Natural killer cell treated with Interleukin-12 subunit alpha and Interleukin-12 subunit beta and Interleukin-15 and Interleukin-18, amount 100 ng/mL, for 72 hours (primary cell): ENCODE measurements at places on chromosomes 1 and 21.

GRCh38 chr1:237478842-237479241, 411.9 kb downstream of the ZP4 start:
- H3K27ac ChIP-seq = no peak overlapping the region
- DNase-seq = no peak
- no peaks in the 10 kb centered on the region for H3K4me1 ChIP-seq
- no peaks in the 10 kb centered on the region for H3K27me3 ChIP-seq
- H3K4me3 ChIP-seq = no peak overlapping the region
- H3K36me3 ChIP-seq = no peaks in the 10 kb centered on the region

DNA sequence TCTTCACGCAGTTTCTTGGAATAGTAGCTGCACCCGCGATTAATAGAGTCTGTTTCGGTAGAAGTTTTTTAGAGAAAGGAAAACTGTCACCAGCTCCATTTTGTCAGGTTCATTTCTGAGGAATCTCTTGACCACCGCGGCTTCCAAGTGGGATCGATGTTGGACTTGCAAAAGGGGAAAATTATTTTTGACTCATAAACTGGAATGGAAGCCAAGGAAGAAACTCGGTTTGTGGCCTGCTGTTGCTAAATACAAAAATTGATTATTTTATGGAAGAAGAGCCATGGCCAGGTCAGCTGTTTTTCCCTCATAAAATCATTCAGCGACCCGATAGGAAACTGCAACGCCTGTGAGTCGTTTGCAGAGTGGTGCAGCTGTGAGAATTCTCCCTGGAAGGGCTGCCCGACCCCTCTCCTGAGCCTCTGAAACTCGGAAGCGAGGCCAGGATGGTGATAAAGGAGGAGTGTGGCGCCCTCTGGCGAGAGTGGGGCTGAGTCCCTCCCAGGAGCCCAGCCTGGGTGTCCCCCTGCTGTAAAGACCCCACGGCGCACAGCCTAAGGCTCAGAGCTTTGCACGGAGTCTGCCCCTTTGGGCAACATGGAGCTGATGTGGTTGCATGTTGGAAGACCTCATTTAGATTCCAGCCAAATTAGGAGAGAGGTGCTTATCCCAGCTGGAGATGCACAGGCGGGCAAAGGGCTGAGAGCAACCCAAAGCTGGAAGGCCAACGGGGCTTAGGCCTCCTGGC, 83.6 kb upstream of the SLC25A33 start:
- peaks cover 13% of the 10 kb centered on the region for H3K27me3 ChIP-seq
- H3K27ac ChIP-seq = no peak overlapping the region
- H3K4me3 ChIP-seq = no peak overlapping the region
- no peak for DNase-seq

DNA sequence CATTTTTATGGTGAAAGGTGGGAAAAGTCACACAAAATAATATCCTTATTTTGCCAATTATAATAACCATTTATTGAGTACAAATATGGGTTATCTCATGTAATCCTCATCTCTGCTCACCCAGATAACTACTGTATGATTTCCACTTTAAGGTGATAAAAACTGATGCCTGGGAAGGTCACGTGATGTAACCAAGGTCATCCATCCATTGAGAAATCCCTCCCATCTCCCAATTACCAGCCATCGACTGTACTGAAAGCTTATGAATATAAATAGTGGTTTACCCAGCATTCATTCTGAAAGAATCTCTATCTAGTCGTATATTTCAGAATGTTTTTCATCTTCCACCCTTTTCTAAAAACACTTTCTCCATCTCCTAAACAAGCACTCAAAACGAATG, 55.0 kb upstream of the IFNAR2 start:
- no peak for DNase-seq
- H3K36me3 ChIP-seq = no peaks in the 10 kb centered on the region
- H3K4me1 ChIP-seq = no peaks in the 10 kb centered on the region
- peaks cover 12% of the 10 kb centered on the region for H3K27me3 ChIP-seq
- H3K27ac ChIP-seq = no peak overlapping the region
- H3K4me3 ChIP-seq = no peak overlapping the region

DNA sequence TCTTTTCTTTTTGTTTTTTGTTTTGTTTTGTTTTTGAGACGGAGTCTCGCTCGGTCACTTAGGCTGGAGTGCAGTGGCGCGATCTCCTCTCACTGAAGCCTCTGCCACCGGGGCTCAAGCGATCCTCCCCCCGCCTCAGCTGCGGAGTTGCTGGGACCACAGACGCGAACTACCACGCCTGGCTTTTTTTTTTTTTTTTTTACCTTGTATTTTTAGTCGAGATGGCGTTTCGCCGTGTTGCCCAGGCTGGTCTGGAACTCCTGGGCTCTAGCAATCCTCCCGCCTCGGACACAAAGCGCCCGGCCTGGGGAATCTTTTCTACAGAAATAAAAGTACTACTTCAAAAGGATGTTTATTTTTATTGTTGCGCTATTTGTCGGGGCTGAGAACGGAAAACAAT, 1.1 kb upstream of the SETDB1 start:
- peak overlapping the region; percentile 91 for H3K27ac ChIP-seq
- H3K27me3 ChIP-seq = no peaks in the 10 kb centered on the region
- peaks cover 18% of the 10 kb centered on the region for H3K36me3 ChIP-seq

DNA sequence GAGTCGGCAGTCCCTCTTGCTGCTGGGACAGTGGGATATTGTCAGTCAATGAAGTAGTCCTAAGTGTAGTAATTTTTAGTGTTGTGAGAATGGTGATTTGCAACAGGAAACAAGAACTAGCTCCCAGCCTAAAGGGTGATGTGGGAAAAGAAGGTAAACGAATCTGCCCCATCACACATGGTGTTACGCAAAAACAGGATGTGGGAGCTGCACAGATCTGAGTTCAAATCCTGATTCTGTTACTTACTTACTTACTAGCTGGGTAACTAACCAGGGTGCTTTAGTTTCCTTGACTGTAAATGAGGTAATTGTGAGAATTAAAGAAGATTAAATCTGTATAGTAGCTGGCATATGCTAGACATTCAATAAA, 22.3 kb downstream of the NAV1 start:
- H3K27me3 ChIP-seq = no peaks in the 10 kb centered on the region
- no peak for DNase-seq

DNA sequence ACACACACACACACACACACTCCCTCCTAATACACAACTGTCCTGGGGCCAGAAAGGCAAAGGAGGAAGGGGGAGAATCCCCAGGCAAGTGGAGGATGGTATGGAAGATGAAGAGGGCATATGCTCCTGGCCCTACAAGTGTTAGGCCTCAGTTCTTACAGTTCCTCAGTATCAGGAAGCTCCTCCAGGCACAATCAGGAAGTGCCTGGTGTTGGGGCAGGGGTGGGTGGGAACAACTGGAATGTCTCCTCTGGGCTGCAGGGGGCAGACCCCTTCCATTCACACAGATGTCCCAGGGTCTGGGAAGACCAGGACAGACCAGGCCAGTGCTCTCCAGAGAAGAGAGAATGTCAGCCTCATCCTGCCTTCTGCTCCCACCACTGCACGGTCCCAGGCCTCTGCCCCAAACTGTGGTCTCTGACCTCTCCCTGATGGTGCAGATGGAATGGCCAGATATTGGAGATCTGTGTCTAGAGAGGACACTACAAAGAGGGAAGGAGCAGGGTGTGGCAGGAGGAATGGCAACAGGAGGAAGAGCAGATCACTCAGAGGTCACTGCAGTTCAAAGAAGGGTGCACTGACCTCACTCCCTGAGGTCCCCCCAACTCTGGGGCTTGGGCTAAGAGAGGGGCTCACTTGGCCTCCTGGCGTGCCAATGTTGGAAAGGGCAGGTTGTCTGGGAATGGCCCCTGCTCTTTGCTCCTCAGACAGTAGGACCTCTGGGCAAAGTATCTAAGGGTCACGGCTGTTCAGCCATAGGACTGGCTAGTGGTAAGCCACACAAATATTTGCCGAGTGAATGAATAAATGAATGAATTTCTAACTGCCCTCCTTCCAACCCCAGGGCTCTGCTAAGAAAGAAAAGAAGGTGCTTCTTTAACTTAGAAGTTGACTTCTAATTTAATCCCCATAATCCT, 2.5 kb upstream of the DENND2D start:
- H3K36me3 ChIP-seq = peaks cover 6% of the 10 kb centered on the region
- peak overlapping the region; percentile 98 for H3K4me3 ChIP-seq
- H3K27ac ChIP-seq = peak overlapping the region; percentile 99
- H3K4me1 ChIP-seq = peaks cover 67% of the 10 kb centered on the region
- DNase-seq = no peak

DNA sequence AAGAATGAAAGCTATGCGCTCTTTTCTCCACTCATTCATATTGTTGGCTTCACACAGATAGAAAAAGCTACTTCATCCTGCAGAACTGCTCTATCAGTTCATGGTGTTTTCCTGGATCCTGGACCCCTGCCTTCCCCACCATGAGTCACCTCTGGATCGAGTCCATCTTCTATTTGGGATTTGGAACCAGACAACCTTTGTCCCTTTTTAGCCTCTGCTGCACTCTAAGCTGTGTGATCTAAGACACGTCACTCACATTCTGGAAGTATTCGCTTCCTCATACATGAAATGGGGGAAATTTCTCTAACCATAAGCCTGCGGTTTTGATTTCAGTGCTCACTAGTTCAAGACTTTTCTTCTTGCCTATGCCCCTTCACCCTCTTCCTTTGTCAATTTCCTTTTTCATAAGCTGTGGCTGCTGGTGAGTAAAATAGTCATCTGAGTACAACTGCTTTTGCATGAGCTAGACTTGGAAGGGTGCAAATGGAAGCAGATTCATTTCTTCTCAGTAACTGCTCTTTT, 14.1 kb upstream of the DEGS1 start:
- no peaks in the 10 kb centered on the region for H3K27me3 ChIP-seq
- H3K36me3 ChIP-seq = peaks cover 6% of the 10 kb centered on the region
- peak overlapping the region; percentile 79 for H3K4me3 ChIP-seq
- peak; percentile 78 for DNase-seq

DNA sequence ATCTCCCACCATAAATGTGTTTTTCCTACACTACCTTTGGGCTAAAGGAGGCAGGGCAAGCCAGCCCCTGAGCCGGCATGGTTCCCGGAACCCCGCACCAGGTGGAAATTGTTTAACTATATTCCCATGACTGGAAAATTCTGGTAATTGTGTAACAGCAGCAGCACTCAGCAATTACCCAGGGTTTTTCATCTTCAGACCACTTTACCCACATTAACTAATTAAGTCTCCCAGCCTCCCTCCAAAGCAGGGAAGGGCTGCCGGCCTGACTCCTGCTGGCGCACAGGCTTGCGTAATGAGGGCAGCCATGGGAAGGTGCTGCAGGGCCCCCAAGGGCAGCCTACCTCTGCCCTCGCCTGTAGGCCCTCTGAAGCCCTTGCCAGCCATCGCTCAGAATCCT, 140.7 kb upstream of the VAMP3 start:
- H3K27ac ChIP-seq = no peak overlapping the region
- no peaks in the 10 kb centered on the region for H3K4me1 ChIP-seq
- DNase-seq = no peak
- no peak overlapping the region for H3K4me3 ChIP-seq
- H3K36me3 ChIP-seq = no peaks in the 10 kb centered on the region

GRCh38 chr1:10796029-10796944, at the start of gene CASZ1:
Gene CASZ1 (minus strand): TSS chr1:10796646. CDS start chr1:10693889, 102,757 bp downstream.
- H3K4me1 ChIP-seq = peaks cover 6% of the 10 kb centered on the region
- H3K4me3 ChIP-seq = no peak within 1 kb of the TSS
- peaks cover 48% of the 10 kb centered on the region for H3K27me3 ChIP-seq
- H3K27ac ChIP-seq = no peak within 1 kb of the TSS
